Osteocyte (in vitro differentiated cells): ENCODE measurements at places on chromosomes 4 and X.

- peak; percentile 81 for DNase-seq
Observed at GRCh38 chrX:72029483-72030411, 102.0 kb downstream of the RTL5 start.

GRCh38 chrX:139802048-139802447 is 94.1 kb upstream of the MCF2 start:
- no peak for DNase-seq

GRCh38 chr4:20085653-20086052 is 166.1 kb upstream of the SLIT2 start:
- no peak for DNase-seq

GRCh38 chrX:1093586-1094421 is 118.6 kb downstream of the CRLF2 start:
- no peak for DNase-seq

DNA sequence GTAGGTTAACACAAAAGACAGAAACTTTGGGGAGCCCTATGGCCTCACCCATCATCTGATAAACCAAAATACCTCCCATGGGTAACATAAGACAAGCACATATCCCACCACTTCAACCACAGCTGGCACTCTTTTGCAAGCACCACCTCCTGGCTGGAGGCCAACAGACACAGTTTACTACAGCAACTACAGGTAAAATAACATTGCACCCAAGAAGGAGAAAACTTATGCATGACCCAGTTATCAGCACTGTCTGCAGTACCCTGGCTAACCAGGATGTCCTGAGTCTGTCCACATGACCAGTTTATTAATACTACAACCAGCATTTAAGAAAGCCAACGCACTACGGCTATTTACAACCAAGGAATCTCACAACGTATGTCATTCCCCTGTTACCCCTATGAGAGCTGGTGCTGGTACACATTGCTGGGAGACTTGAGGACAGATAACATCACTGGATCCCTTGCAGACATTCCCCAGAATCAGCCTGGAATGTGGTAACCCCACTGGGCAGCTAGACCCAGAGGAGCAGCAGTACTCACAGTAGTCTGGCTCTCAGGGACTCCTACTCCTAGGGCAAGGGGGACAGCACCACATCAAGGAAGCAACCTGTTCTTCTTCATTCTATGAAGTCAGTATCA is 32.0 kb downstream of the ELF2 start:
- DNase-seq, result no peak

DNA sequence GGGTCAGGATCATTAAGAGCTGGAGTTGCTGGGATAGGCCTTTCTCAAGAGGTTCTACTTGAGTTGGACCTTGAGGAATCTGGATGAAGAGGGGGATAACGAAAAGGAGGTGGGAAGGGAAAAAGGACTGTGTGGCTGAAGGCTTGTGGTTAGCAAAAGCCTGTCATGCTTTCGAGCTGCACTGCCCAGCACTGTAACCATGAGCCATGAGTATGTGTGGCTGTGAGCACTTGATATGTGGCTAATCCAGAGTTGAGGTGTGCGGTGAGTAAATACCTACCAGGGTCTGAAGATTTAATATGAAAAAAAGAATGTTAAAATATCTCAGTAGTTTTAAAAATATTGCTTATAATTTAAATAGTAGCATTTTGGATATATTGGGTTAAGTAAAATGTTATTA is 11.4 kb downstream of the TMEM165 start:
- no peak for DNase-seq

GRCh38 chr4:188387179-188387791 is 248.0 kb downstream of the TRIML1 start:
- DNase-seq, result no peak

GRCh38 chrX:2928191-2928582 is 952 bp downstream of the ARSD start:
- DNase-seq, result peak; percentile 85

GRCh38 chr4:158540125-158540907 is 18.6 kb downstream of the RXFP1 start:
- DNase-seq, result no peak

DNA sequence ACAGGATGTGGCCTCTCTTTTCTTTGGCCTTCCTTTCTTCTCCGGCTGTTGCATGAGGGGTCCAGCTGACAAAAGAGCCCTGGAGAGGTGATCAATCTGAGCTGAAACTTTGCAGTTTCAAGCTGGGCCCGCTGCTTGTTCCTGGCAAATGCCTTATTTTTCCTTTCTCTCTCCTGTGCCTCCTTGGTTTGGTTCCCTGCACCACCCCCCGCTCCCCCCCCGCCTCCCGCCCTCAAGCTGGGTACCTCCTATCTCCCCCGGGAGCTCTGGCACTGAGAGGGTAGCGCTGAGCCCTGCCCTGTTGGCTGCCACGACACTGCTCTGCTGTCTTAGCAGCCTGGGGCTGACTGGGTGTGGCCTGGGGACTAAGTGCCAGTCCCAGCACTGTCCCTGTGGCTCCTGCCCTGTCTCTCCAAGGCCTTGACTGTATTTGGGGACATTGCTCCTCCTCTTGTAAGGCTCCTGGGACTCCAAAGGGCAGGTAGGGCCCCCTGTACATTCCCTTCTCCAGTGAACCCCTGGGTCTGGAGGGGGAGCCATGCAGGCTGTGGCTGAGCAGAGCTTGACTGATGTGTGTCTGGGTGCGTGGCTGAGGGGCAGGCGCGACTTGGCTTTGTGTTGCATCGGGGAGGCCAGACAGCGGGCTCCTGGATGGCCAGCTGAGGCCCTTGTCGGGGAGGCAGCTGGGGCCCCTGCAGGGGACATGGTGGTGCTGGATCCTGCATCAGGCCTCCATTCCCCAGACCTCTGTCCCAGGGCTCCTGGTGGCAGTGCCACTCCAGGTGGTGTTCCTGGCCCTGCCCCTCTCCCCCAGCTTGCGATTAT is 1.1 kb downstream of the PLXNA3 start:
- DNase-seq, result no peak

GRCh38 chr4:27006646-27007045 is 146.0 kb downstream of the STIM2 start:
- no peak for DNase-seq

DNA sequence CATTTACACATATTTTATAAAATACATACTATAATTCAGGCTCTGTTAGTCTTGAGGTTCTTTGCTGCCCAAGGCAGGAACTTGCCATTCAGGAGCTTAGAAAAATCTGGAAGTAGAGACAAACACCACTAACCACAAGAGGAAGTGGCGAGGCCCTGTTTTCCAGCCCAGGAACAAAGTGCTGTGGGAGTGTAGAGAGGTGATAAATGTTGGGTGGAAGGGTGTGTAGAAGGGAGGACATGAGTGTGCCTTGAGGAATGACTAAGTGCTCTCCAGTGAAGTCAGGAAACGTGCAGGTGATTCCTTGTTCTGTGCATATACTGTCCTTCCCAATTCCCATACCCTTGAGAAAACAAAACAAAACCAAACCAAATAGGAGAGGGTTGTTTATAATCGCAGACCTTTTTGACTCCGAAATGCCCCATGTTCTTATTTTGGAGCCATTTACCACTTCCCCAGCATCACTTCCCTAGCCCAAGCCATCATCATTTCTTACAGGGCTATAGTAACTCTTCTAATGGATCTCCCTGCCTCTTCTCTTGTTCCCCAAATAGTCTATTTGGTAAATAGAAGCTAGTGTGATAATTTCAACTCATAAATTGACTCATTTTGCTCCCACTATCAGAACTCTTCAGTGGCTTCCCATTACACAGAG is 83.2 kb downstream of the GPAT3 start:
- no peak for DNase-seq

DNA sequence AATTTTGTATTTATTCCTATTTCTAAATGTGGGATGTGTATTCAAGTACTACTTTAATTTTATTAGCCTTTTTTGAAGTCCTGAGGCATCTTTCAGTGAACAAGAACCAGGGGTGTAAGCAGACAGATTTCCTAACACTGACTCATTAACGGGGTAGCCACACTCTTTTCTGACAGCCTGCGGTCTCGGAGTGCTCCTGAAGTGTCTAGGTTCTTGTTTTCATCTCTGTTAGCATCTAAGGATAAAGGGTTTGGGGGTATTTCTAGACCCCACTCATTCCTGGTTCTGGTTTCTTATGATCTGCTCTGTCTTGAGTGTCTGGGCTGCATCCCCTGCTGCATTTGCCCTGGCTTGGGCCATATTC is 71.9 kb downstream of the GC start:
- DNase-seq, result no peak

- no peak for DNase-seq
Observed at GRCh38 chr4:189828081-189828697, 112.5 kb upstream of the FRG1 start.

GRCh38 chrX:115535421-115535820 is 25.6 kb upstream of the PLS3 start:
- no peak for DNase-seq
